ENCODE measurements at places on chromosomes 6 and 20. TPM values are rescaled to one million over a fixed set of nuclear protein-coding genes. Genes with fewer than 3 reads are reported as not detected.

- no peaks in the 10 kb centered on the region for H3K27me3 ChIP-seq
- H3K36me3 ChIP-seq = no peaks in the 10 kb centered on the region
- no peak overlapping the region for H3K4me3 ChIP-seq
- no peak overlapping the region for H3K27ac ChIP-seq
- H3K4me1 ChIP-seq = no peaks in the 10 kb centered on the region
These were observed 7.8 kb downstream of the IL22RA2 start for GRCh38 chr6:137165375-137166246.

FBXL4 gene
- 22.6 TPM for total RNA-seq

DNA sequence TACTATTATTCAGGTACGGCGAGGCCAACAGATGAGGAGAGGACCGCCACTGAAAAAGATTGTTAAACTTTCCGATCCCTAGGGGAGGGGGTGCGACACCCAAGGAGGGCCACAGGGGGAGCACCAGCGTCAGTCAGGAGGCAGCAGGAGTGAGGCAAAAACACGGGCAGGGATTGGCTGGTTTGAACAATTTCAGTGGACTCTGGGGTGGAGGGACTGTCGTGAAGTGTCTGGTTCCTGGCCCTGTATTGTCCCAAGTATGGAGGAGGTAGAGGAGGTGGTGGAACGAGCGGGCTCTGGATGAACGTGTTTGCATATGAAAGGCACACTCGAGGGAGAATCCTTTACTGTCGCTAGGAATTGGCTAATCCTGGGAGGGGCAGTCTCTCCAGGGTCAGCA lies 32.5 kb upstream of the MCUR1 start:
- H3K4me1 ChIP-seq = no peaks in the 10 kb centered on the region
- H3K4me3 ChIP-seq = no peak overlapping the region
- H3K27me3 ChIP-seq = no peaks in the 10 kb centered on the region
- no peak for DNase-seq
- H3K36me3 ChIP-seq = no peaks in the 10 kb centered on the region

DNA sequence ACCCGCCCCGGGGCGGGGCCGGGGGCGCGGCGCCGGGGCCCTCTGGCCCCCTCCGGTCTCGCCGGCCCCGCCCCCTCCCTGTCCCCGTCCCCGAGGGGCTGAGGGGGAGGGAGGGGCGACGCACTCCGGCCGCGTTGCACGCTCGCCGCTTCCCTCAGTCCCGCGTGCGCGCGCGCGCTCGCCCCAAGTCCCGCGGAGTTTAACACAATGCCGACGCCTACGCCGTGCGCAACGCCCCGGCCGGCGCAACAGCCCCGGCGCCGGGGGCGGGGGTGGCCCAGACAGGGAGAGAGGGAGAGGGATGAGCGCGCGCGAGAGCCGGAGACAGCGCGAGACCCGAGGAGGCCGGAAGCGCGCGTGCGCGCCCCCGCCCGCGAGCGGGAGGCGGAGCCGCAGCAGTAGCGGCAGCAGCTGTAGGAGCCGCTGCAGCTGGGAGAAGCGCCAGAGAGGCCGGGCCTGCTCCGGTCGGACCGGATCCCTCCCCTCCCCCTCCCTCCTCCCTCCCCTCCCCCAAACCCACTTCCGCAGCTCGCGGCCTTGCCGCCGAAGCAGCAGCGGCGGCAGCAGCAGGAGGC lies 996 bp downstream of the ZBTB2 start:
- DNase-seq = peak; percentile 97
- H3K27ac ChIP-seq = peak overlapping the region; percentile 100
- H3K4me1 ChIP-seq = no peaks in the 10 kb centered on the region
- H3K36me3 ChIP-seq = no peaks in the 10 kb centered on the region

DNA sequence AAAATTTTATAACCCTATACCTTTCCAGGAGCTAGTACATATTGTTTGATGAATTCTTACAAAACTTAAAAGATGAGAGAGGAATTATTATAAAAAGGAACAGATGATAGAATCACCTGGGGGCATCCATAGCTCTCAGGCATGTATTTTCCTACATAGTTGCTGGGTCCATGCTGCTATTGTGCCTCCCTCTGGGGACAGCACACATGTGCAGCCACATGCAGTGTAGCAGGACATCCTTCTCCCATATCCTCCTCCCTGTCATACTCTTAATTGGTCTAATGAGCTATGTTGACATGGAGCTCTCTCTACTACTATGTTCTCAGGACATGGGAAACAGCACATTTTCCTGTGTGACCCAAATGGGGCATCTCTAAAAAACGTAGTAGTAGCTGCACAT lies 898.2 kb upstream of the MAP3K7 start:
- no peaks in the 10 kb centered on the region for H3K27me3 ChIP-seq
- H3K36me3 ChIP-seq = no peaks in the 10 kb centered on the region
- H3K4me3 ChIP-seq = no peak overlapping the region
- H3K27ac ChIP-seq = no peak overlapping the region

DNA sequence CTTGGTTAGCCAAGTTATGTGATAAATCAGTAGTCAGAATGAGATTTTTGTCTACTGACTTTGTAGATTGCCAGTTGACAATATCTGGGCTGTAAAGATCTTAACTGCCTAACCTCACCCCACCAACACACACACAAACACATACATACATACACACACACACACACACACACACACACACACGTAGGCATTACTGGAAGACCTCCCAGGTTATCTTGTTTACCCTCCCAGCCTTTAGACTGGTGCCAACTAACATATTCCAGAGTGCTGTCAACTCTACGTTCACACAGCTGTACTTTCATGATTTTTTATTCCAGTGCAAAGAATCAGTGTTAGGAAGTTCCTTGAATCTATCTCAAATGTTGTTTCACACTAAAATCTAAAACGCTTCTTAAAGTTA lies 38.9 kb downstream of the BMP5 start:
- H3K27me3 ChIP-seq = no peaks in the 10 kb centered on the region
- H3K4me3 ChIP-seq = no peak overlapping the region
- no peak overlapping the region for H3K27ac ChIP-seq

- no peaks in the 10 kb centered on the region for H3K27me3 ChIP-seq
- H3K36me3 ChIP-seq = no peaks in the 10 kb centered on the region
- no peak overlapping the region for H3K27ac ChIP-seq
These were observed 56.9 kb upstream of the JAG1 start for GRCh38 chr20:10730629-10731183.

CLDN20 gene
- total RNA-seq = not detected

- DNase-seq = no peak
- H3K27ac ChIP-seq = no peak overlapping the region
- H3K4me3 ChIP-seq = no peak overlapping the region
These were observed 537.6 kb downstream of the HDGFL1 start for GRCh38 chr6:23106951-23107350.

GRCh38 chr6:137823826-137824555 lies 43.1 kb upstream of the TNFAIP3 start:
- peak overlapping the region; percentile 31 for H3K27ac ChIP-seq
- no peak overlapping the region for H3K4me3 ChIP-seq
- no peaks in the 10 kb centered on the region for H3K27me3 ChIP-seq
- DNase-seq = peak; percentile 88

DNA sequence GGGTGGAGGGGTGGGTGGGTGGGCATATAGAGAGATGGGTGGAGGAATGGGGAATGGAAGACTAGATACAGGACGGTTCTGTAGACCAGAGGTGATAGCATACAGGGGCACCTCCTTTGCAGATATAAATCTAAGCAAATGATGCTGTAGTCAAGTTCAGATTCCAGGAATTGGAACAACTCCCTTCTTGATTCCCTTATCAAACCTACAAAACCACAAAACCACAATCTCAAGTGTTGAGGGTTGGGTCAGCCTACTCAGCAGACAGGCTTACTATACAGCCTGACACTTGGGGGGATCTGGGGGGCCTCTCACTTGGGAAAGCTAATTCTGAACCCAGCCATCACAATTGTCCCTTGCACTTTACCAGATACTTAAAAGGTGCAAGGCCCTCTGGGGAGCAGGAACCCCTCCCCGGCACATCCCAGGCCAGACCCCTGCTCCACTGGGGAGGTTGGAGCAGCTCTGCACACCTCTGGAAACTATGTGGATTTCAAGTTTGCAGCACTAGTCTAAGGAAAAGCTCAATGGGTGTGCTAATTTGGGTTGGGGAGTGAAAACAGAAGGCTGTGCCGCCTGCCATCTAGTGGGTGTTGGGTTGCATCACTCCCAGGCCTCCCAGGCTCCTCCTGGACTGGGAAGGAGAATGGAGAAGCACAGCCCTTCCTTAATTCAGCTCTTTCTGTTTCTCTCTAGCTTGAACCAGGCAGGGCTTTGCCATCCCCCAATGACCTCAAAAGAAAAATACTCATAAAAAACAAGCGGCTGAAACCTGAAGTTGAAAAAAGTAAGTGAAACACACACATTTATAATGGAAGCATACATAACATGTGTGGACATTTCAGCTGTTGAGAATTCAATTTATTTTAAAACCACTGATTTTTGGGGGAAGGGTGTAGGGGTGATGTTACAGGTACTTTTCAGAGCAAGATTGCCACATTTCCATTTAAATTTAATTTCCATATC lies 121.2 kb upstream of the LAMP5 start:
- H3K36me3 ChIP-seq = peaks cover 12% of the 10 kb centered on the region
- no peaks in the 10 kb centered on the region for H3K4me1 ChIP-seq
- no peak overlapping the region for H3K27ac ChIP-seq
- H3K4me3 ChIP-seq = no peak overlapping the region

DNA sequence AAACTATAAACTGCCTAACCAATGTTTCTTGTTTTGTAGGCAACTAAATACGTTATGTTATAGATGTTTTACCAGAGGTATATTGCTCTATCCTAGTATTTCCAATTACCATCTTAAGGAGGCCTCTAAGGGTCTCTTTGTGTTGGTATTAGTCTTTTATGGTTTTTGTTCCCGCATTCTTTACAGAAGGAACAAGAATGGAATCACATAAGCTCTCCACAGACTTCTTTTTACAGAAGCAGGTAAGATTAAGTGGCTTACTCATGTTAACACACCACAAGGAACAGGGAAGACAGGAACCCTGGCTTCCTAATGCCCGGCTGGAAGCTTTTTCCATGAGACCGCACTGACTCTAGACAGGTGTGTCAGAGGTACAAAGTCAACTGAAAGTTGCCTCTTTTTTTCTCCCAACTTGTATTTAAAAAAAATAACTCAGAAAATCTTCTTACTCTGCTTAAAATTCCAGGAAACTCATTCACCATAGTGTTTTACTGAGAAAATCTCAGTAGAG lies 55.1 kb downstream of the FKBP5 start:
- H3K4me1 ChIP-seq = no peaks in the 10 kb centered on the region
- no peak overlapping the region for H3K4me3 ChIP-seq
- H3K27ac ChIP-seq = no peak overlapping the region
- H3K36me3 ChIP-seq = peaks cover 100% of the 10 kb centered on the region
- DNase-seq = no peak
- no peaks in the 10 kb centered on the region for H3K27me3 ChIP-seq

ADGRG6 gene
- total RNA-seq = 9.2 TPM

Measured in right atrium auricular region (tissue), 2 donors.